ENCODE measurements at places on chromosomes 4 and X.

DNA sequence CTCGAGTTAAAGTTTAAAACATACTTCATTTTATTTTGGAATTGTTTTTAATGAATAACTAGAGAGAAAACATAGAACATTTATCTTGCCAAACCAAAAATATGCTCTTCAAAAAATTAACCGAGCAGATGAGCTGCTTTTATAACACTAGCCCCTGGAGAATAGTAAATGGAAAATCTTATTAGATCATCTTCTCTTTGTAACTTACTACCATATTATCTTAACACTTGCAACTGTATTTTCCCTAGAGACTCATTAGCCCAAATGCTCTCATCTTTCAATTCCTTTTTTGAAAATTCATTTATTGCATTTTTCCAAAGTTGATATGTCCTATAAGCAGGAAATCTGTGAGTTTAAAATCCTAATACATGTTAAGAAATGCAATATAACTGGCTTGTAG lies 143.3 kb downstream of the CAMK2D start:
- DNase-seq: no peak

DNA sequence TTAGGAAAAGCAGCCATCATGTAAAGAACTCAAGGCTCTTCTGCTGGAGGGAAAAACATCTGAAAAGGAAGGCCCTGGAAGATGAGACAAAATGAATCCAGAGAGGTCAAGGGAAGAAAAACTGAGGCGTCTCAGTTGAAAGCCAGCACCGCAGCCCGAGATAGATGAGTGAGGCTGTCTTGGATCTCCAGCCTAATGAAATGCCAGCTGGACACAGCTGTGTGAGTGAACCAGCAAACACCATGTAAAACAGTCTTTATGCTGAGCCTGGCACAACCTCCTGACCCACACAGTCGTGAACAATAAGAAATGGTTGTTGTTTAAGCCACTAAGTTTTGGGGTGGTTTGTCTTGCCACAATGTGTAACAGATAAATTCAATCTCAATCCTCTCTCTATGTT lies 48.6 kb upstream of the RASL11B start:
- no peak for DNase-seq

GRCh38 chr4:86917212-86918039 lies 17.4 kb upstream of the AFF1 start:
- no peak for DNase-seq

DNA sequence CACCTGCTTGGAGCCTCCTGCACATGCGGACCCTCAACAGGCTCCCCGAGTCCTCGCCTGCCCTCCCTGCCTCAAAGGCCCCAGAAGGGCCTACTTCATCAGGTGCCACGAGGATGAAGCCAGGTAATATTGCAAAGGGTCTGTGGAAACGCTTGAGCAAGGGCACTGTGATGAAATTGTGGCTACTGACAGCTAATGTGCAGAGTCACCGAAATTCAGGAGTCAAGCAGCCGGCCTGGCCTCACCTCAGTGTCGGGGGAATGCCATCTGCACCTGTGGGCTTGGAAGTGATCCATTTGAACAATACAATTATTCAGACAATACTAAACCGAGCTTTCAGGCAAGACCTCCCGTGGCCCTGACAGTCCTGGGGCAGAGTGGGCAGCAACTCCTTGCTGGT lies 3.1 kb upstream of the FGFR3 start:
- DNase-seq: no peak

DNA sequence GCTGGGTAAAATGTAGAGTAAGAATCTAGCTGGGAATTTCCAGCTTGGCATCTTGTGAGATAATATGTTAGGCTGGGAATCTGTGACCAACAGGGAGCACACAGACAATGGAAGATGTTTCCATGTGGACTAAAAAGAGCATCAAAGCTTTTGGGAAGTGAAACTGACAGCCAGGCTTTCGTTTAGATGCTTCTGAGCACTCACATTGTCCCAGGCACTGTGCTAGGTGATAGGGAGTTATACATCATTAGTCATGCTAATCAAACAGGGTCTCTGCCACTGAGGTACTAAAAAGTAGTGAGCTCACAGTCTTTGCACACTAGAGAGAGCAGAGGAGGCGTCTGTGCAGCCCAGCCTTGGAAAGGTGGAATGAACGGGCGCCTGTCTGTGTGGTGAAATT lies 101.9 kb upstream of the SCOC start:
- DNase-seq: no peak

GRCh38 chrX:39710776-39711175 lies 387.0 kb downstream of the BCOR start:
- no peak for DNase-seq

- no peak for DNase-seq
These were observed 185.6 kb downstream of the ADAMTS3 start for GRCh38 chr4:72383439-72383838.

- DNase-seq: no peak
These were observed 65.8 kb upstream of the PRPS1 start for GRCh38 chrX:107562482-107562881.

- DNase-seq: no peak
These were observed 353.6 kb downstream of the TRIML1 start for GRCh38 chr4:188492886-188493285.

DNA sequence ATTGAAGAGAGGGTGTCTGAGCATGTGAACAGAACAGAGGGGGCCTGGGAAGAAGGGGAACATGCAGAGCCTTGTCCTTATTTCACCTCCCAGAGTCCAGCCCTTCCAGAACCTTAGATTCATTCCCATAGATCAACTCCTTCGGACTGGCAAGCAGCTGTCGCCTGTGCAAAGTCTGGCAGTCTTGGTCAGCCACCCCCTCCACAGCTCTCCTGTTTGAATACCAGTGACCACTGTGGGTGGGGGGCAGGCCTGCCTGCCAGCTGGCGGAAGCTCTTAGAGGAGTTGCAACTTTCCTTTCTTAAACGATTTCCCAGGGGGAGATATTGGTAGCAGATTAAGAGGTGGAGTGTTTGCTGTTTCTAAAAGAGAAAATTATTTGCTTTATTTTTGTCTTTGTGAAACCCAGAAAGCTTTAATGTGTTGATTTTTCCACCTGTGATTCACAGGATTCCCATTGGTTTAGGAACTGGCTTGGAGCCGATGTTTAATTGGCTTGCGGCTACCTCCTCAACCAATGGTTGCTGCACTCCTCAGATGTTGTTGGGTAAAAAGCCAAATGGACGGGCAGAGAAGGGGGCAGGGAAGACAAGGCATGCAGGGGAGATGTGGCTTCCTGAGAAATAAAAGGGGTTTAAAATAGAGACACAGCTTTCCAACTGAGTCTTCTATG lies 62.2 kb upstream of the PRPS1 start:
- peak; percentile 28 for DNase-seq

DNA sequence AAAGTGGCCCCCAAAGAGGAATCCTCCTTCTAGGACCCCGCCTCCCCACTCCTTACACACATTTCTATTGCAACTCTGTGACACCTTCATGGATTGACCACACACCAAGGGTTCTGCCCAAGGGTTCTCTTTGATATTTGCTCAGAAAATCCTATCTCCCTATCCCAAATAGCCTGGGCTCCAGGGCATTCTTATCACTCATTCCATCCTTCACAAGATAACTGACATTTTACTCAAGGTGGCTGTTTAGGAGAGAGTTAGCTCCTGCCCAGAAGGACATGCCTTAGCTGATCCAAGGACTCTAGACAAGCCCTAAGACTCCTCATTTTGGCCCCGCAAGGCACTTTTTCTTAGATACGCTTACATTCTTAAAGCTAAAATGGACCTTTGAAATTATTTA lies 47.4 kb downstream of the ATXN3L start:
- DNase-seq: no peak

DNA sequence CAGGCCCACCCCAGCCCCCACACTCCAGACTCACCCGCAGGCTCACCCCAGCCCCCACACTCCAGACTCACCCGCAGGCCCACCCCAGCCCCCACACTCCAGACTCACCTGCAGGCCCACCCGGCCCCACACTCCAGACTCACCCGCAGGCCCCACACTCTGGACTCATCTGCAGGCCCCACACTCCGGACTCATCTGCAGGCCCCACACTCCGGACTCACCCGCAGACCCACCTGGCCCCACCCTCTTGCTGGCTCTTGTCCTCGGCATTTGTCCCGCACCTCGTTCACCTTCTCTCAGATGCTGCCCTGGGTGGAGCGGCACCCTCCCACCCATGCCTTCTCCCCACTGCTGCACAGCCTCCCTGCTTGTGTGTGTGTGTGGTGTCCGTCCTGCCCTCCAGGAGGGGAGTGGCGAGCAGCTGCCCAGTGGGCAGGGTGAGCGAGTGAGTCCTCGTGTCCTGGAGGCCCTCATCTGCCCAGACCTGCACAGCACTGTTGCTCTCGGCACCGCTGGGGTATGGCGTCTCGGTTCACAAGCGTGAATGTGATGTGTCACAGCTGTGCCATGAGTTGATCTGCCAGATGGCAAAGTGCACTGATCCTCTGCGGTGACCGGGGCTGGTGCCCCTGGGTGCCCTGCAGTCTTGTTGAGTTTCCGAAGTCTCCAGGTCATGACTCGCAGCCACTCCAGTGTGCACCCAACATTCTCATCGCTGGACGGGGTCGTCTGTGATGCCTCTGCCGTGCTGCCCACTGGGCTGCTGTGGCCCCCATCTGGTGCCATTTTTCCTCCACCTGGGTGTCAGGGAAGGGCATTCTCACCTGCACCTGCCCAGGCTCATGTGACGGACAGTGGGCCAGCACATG lies 27.7 kb downstream of the MAEA start:
- no peak for DNase-seq

- no peak for DNase-seq
These were observed 737.2 kb upstream of the SLIT2 start for GRCh38 chr4:19514276-19515070.

- no peak for DNase-seq
These were observed 13.2 kb downstream of the DGKQ start for GRCh38 chr4:960140-960635.

DNA sequence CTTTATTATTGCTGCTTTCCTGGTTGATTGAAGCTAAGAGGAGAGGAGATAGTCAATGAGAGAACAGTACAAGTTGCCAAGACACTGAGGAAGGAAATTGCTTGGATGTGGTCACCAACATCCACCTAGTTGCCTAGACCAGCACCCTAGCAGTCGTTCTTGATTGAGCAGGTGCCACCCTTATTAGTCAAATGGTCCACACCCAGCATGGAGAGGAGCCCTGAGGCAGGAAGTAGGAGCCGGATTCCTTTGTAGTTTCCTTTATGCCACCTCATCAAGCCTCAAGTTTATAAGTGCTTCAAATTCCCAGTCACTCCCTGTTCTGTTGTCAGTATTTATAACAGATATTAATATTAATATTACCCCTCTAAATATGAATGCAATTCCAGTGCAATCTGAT lies 19.1 kb downstream of the PAGE2 start:
- DNase-seq: no peak

GRCh38 chr4:41656572-41657520 lies 91.7 kb downstream of the PHOX2B start:
- no peak for DNase-seq

- DNase-seq: no peak
These were observed 21.4 kb downstream of the PLAC8 start for GRCh38 chr4:83093060-83093640.

DNA sequence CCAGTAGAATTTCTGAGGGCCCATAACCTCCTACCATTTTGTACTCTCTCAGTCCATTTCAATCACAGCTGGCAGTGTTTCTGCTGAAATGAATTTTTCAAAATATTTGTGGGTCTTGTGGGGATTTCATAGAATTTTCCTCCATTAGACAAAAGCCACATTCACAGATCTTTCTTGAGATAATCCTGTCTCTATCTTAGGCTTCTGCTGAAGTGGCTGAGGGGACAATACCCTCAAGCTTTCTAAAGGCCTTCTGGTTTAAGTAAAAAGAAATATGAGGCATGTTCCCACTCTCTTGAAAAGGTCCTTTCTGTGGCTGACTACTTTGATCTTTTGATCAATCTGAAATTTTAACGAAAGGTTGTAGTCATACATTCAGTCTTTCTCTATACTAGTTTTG lies 1930.0 kb upstream of the AGA start:
- no peak for DNase-seq

DNA sequence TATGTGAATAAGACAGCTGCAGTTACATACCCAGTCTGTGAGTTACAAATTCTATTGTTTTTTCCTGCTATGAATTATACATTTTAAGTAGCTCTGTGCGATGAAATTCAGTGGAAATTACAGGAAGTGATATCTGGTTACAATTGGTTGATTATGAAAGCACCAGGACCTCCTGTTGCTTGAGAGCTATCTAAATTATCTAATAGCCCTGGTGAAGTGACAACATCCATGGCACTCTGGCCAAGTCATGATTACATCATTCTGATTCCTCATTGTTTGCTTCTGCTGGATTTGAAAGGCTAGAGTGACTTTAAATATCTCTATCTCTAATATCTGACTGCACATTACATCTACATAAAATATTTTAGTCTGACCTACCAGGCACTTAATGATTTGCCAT lies 515.0 kb downstream of the CFAP47 start:
- no peak for DNase-seq

DNA sequence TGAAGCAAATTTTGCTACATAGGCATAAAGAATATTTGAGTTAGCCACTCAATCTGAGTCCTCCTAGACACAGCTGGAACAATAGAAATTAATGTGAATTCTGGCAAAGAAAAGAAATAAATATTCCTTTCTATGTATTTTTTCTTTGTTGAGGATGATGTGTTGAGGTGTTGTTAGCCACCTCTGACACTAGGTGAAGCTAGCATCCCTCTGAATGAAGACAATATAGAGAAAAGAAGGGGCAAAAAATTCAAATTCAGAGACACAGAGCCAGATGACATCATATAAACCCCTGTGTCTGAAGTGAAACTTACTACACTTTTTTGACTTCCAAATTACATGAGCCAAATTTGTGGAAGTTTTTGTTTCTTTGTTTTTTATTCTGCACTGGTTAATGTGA lies 34.6 kb upstream of the TMPRSS11D start:
- no peak for DNase-seq

DNA sequence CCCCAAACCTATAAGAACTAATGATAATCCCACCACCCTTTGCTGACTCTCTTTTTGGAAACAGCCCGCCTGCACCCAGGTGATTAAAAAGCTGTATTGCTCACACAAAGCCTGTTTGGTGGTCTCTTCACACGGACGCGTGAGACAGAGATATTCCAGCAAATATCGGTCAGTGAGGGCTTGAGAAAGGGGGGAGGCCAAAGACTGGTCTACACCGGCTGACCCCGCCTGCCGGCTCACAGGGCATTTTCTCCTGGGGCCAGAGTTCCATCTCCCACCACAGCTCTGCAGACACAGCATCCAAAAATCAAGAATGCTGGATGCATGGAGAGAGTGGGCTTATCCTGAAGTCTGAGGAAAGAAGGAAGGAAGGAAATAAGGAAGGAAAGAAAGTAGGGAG lies 176.0 kb downstream of the SHOX start:
- no peak for DNase-seq

- no peak for DNase-seq
These were observed 64.1 kb downstream of the ALPK1 start for GRCh38 chr4:112361181-112361791.

GRCh38 chrX:56798866-56799758 lies 70.1 kb downstream of the NBDY start:
- no peak for DNase-seq

Measured in NCI-H774 (cell line).